ENCODE measurements at places on chromosomes 5 and 9.
A peak's percentile ranks its signal among the peaks of the same experiment; 100 is the strongest.

DNA sequence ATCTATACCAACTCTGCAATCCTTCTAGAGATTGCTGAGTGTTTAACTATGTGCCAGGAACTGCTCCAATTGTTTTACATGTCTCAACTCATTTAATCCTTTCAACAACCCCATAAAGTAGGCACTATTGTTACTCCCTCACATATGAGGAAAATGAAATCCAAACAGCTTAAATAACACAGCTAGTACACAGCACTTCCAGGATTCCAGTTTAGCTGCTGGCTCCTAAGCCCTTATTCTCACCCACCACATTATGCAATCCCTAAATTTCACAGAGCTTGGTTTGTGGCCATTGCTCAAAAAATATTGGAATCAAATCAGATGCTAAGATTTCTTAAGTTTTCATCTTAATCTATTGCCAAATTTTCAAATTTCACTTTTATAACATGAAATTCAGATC, 84.9 kb downstream of the PRELID2 start:
- H3K36me3 ChIP-seq = peaks cover 13% of the 10 kb centered on the region
- no peaks in the 10 kb centered on the region for H3K4me1 ChIP-seq
- no peaks in the 10 kb centered on the region for H3K27me3 ChIP-seq

DNA sequence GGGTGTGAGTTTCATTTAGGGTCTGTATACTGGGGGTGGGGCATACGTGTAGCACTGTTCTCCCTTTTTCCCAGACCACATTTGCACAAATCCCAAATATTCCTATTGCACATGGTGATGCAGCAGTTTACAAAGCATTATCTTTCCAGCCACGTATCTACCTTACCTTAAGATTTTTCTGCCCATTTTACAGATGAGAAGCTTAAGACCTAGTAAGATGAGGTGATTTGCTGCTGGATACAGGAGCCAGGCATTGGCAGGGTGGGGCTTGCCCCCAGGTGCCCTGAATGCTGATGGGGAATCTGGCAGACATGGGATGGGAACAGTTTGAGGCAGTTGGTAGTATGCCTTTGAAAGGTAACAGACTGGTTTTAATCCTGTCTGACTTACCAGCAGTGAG, 12.5 kb downstream of the LHX2 start:
- H3K27me3 ChIP-seq = peaks cover 98% of the 10 kb centered on the region
- H3K36me3 ChIP-seq = no peaks in the 10 kb centered on the region
- no peak overlapping the region for H3K4me3 ChIP-seq
- H3K4me1 ChIP-seq = no peaks in the 10 kb centered on the region
- no peak overlapping the region for H3K27ac ChIP-seq

GRCh38 chr5:88045931-88046461, 222.6 kb downstream of the TMEM161B start:
- no peak overlapping the region for H3K4me3 ChIP-seq
- H3K27ac ChIP-seq = no peak overlapping the region
- no peaks in the 10 kb centered on the region for H3K27me3 ChIP-seq
- no peaks in the 10 kb centered on the region for H3K36me3 ChIP-seq

GRCh38 chr9:120652934-120653333, 61.3 kb downstream of the MEGF9 start:
- no peak overlapping the region for H3K4me3 ChIP-seq
- H3K27me3 ChIP-seq = no peaks in the 10 kb centered on the region
- peaks cover 2% of the 10 kb centered on the region for H3K36me3 ChIP-seq

- peaks cover 5% of the 10 kb centered on the region for H3K36me3 ChIP-seq
- H3K4me1 ChIP-seq = peaks cover 21% of the 10 kb centered on the region
- no peak overlapping the region for H3K4me3 ChIP-seq
- H3K27ac ChIP-seq = peak overlapping the region; percentile 95
- DNase-seq = no peak
These were observed 395 bp downstream of the TLN1 start for GRCh38 chr9:35731415-35732184.

GRCh38 chr5:172389578-172390112, 64.7 kb downstream of the SH3PXD2B start:
- DNase-seq = no peak
- no peaks in the 10 kb centered on the region for H3K27me3 ChIP-seq
- H3K4me3 ChIP-seq = no peak overlapping the region
- no peak overlapping the region for H3K27ac ChIP-seq
- H3K4me1 ChIP-seq = no peaks in the 10 kb centered on the region

GRCh38 chr9:70557661-70558369, 143.4 kb upstream of the KLF9 start:
- H3K4me1 ChIP-seq = peaks cover 16% of the 10 kb centered on the region
- no peaks in the 10 kb centered on the region for H3K36me3 ChIP-seq
- no peak overlapping the region for H3K4me3 ChIP-seq
- no peaks in the 10 kb centered on the region for H3K27me3 ChIP-seq

- no peaks in the 10 kb centered on the region for H3K4me1 ChIP-seq
- no peaks in the 10 kb centered on the region for H3K36me3 ChIP-seq
- H3K27me3 ChIP-seq = no peaks in the 10 kb centered on the region
- H3K27ac ChIP-seq = no peak overlapping the region
- peak; percentile 10 for DNase-seq
These were observed 8.3 kb downstream of the ENTPD8 start for GRCh38 chr9:137432687-137433348.

DNA sequence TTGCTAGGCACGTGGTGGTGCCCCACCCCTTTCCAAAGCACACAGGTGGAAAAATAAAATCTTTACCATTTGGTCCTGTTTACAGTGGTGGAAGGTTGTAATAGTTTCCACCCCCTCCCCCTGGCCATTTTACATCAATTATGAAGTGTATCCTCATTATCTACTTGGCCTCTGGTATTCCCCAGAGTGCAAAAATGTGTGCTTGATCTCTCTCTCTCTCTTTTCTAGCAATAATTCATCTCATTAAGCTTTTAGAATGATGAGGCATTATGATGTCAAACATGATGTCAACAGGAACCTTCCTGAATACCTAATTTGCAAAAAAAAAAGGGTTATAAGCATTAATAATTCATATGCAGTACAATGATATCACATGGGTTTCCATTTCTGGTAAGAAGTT, 3.1 kb downstream of the PDE8B start:
- no peak overlapping the region for H3K27ac ChIP-seq
- H3K4me1 ChIP-seq = peaks cover 7% of the 10 kb centered on the region
- no peaks in the 10 kb centered on the region for H3K36me3 ChIP-seq
- H3K27me3 ChIP-seq = peaks cover 54% of the 10 kb centered on the region
- no peak for DNase-seq

- no peak overlapping the region for H3K27ac ChIP-seq
- no peak overlapping the region for H3K4me3 ChIP-seq
- H3K27me3 ChIP-seq = no peaks in the 10 kb centered on the region
- DNase-seq = no peak
- peaks cover 2% of the 10 kb centered on the region for H3K4me1 ChIP-seq
These were observed 59.2 kb downstream of the RIC1 start for GRCh38 chr9:5688109-5688508.

GRCh38 chr5:74772359-74772758, 5.3 kb downstream of the NSA2 start:
- no peak for DNase-seq
- H3K36me3 ChIP-seq = peaks cover 18% of the 10 kb centered on the region
- peak overlapping the region; percentile 41 for H3K27ac ChIP-seq
- no peaks in the 10 kb centered on the region for H3K27me3 ChIP-seq
- peaks cover 11% of the 10 kb centered on the region for H3K4me1 ChIP-seq

GRCh38 chr5:62600560-62601252, 22.1 kb downstream of the LRRC70 start:
- H3K27me3 ChIP-seq = no peaks in the 10 kb centered on the region
- peaks cover 11% of the 10 kb centered on the region for H3K4me1 ChIP-seq
- H3K4me3 ChIP-seq = no peak overlapping the region
- no peak for DNase-seq

- no peak overlapping the region for H3K4me3 ChIP-seq
- H3K27ac ChIP-seq = no peak overlapping the region
- DNase-seq = no peak
- no peaks in the 10 kb centered on the region for H3K36me3 ChIP-seq
- H3K27me3 ChIP-seq = no peaks in the 10 kb centered on the region
These were observed 135.3 kb upstream of the RPS23 start for GRCh38 chr5:82413302-82414040.

DNA sequence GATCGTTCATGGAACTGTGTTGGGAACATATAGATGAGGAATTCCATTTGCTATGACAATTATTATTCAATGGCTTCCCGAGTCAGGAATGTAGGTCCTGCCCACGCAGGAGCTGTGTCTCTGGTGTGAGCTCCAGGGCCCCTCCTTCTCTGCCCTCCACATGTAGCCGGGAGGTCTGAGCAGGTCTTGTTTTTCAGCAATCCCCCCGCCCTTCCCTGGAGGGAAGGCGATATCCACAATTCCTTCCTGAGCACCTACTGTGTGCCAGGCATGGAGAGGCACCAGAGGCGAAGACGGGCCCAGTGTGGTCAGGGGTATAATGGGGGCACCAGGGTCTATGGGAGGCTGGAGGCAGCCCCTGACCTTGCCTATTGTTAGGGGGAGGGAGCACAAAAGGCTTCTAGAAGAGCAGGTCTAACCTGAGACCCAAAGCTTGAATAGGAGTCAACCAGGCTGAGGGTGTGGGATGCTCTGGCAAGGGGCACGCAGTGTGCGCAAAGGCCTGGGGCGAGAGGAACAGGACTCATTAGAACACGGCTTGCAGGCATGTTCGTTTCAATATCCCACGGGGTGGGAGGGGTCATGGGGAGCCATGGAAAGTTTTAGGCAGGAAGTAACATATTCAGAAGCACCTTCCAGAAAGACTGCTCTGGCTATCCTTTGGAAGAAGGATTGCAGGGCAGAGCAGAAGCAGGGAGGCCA, 154.9 kb downstream of the C9orf50 start:
- peak overlapping the region; percentile 73 for H3K27ac ChIP-seq
- no peaks in the 10 kb centered on the region for H3K36me3 ChIP-seq
- peaks cover 41% of the 10 kb centered on the region for H3K4me1 ChIP-seq
- no peak overlapping the region for H3K4me3 ChIP-seq

GRCh38 chr9:132763574-132763973, 93.3 kb downstream of the GTF3C4 start:
- peaks cover 10% of the 10 kb centered on the region for H3K27me3 ChIP-seq
- no peaks in the 10 kb centered on the region for H3K36me3 ChIP-seq
- H3K27ac ChIP-seq = no peak overlapping the region
- no peak overlapping the region for H3K4me3 ChIP-seq

DNA sequence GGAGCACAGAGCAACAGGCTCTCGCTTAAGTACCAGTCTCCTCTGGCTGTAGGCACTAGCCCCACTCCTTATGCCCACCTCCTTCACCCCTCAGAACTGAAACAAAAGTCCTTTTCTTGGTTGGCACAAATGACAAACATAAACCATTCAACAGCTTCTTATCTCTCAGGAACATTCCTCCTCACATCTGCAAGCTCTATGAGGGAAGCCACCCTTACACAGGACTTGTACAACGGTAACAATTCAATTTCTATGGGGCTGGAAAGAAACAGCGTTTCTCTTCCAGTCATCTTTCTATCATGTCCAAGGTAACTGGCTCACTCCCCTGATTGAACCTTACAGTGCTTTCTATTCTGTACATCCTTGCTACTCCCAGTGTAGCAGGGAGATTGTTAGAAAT, 74.1 kb downstream of the CSF2 start:
- no peaks in the 10 kb centered on the region for H3K36me3 ChIP-seq
- no peak for DNase-seq
- H3K4me3 ChIP-seq = no peak overlapping the region
- no peak overlapping the region for H3K27ac ChIP-seq

- H3K4me3 ChIP-seq = no peak overlapping the region
- DNase-seq = no peak
- H3K4me1 ChIP-seq = peaks cover 18% of the 10 kb centered on the region
- H3K27ac ChIP-seq = no peak overlapping the region
These were observed 19.9 kb upstream of the SCGB3A2 start for GRCh38 chr5:147858565-147858964.

- no peaks in the 10 kb centered on the region for H3K27me3 ChIP-seq
- DNase-seq = no peak
- peaks cover 8% of the 10 kb centered on the region for H3K4me1 ChIP-seq
- H3K36me3 ChIP-seq = no peaks in the 10 kb centered on the region
- H3K27ac ChIP-seq = no peak overlapping the region
These were observed 262.8 kb downstream of the NR3C1 start for GRCh38 chr5:143140492-143141203.

DNA sequence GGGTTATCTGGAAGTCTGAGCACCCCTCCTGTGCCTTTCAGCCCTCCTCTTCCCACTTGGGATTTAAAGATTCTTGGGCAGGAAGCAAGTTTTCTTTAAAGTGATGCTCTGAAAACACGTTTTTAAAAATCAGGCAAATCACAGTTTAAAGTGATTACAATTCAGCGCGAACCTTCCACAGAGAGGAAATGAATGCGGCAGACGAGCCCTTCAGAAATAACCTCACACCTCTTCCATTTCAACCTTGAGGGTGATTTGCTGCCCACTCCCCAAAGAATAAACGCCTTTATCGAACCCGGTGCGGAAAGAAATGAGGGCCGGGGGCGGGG, 2.3 kb upstream of the EFNA5 start:
- DNase-seq = no peak
- peaks cover 27% of the 10 kb centered on the region for H3K27me3 ChIP-seq
- H3K4me3 ChIP-seq = peak overlapping the region; percentile 82
- H3K36me3 ChIP-seq = no peaks in the 10 kb centered on the region
- peak overlapping the region; percentile 93 for H3K27ac ChIP-seq
- H3K4me1 ChIP-seq = peaks cover 15% of the 10 kb centered on the region

DNA sequence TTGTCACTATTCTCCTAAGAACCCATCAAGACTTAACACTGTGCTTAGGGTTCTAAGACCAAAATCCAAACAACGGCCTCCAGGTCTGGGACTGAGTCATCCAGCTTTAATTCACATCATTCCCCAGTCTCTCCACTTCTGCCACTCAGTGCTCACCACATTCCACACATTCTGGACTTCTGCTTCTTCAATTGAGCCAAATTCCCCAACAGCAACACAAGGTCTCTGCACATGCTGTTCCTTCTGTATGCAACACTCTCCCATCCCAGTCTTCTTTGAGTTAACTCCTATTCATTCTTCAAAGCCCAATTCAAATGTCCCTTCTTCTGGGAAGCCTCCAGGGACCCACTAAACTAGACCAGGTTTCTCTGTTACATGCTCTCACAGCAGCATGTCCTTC, 97.8 kb downstream of the GPR21 start:
- no peak overlapping the region for H3K27ac ChIP-seq
- H3K4me3 ChIP-seq = no peak overlapping the region
- no peaks in the 10 kb centered on the region for H3K27me3 ChIP-seq
- no peak for DNase-seq
- H3K4me1 ChIP-seq = peaks cover 2% of the 10 kb centered on the region
- peaks cover 9% of the 10 kb centered on the region for H3K36me3 ChIP-seq

- no peaks in the 10 kb centered on the region for H3K36me3 ChIP-seq
- H3K4me1 ChIP-seq = peaks cover 15% of the 10 kb centered on the region
- no peak overlapping the region for H3K27ac ChIP-seq
- no peak overlapping the region for H3K4me3 ChIP-seq
These were observed 260.2 kb upstream of the PPP1R2B start for GRCh38 chr5:156589946-156590216.

DNA sequence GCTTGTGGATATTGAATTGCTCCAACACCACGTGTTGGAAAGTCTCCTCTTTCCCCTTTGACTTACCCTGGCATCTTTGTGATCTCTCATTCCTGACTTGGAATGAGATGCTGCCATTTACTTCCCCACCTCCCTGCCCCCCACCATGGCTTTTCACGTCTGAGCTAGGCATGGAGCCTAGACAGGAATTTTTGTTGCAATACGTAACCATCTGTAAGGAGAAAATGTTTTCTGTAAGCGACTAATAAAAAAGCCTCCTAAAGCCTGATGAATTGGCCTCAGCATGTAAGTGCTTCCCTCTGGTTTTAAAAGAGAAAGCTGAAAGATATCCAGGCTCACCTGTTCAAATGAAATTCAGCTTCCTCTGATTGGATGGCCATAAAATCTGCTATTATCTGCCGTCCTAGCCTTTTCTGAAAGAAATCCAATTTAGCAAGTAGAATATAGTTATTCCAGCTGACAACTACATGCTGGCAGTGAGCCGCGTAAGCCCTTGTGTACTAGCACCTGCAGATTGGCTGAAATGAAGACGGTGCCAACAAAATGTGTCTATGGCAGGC, 200.1 kb downstream of the NSG2 start:
- no peak overlapping the region for H3K4me3 ChIP-seq
- no peaks in the 10 kb centered on the region for H3K36me3 ChIP-seq
- H3K4me1 ChIP-seq = peaks cover 2% of the 10 kb centered on the region
- no peak overlapping the region for H3K27ac ChIP-seq
- H3K27me3 ChIP-seq = peaks cover 8% of the 10 kb centered on the region
